ENCODE measurements at places on chromosomes 5 and 9. TPM values are rescaled to one million over a fixed set of nuclear protein-coding genes. Genes with fewer than 3 reads are reported as not detected.

DNA sequence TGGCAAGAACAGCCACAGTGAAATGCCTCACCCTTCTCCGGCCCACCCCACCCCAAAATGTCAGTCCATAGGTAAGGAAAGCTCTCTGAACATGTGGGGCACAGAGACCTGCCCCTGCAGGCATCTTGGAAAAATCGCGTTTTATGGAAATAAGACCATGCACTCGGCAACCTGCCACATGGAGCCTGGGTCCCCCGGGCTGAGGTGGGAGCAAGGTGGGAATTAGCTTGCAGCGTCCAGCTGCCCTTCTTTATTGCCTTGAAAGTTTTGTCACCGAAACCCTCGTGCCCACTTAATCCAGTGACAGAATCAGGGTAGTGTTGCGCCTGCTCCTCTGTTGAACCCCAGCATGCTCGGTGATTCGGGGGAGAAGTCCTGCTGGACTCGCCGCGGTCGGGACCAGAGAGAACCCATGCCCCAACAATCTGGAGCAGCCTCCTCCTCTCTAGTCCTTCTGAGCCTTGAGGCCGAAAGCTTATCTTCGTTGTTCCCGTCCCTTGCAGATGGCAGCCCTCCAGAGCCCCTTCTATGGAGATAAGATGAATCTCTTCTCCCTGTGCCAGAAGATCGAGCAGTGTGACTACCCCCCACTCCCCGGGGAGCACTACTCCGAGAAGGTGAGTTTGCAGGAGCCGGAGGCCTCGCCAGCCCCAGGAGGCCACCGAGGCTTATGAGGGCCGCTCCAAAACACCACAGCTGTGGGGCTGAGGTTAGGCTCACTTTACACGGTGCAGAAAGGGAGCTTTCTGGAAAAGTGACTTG is 67.9 kb downstream of the PSMB7 start:
- no peaks in the 10 kb centered on the region for H3K27me3 ChIP-seq
- H3K27ac ChIP-seq, result no peak overlapping the region
- H3K36me3 ChIP-seq, result peaks cover 22% of the 10 kb centered on the region
- H3K4me3 ChIP-seq, result no peak overlapping the region
- H3K4me1 ChIP-seq, result no peaks in the 10 kb centered on the region
- no peak for DNase-seq

DNA sequence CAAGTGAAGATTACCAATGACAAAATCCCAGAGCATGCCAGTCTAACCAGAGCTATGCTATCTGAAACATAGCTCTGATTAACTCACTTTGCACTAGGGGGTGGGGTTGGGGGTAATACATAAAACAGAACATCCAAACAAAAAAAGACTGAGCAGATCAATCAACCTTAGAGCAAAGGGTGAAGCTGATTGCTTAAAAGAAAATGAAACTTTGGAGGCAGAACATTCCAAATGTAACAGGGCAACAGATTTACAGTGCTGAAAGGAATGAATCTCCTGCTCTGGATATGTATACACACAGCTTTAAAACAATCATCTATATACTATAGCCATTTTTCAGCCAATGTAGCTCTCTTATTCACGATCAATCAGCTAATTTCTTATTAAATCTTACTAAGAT is 4.9 kb downstream of the IL6ST start:
- H3K4me3 ChIP-seq, result no peak overlapping the region
- H3K4me1 ChIP-seq, result peaks cover 32% of the 10 kb centered on the region
- H3K27ac ChIP-seq, result peak overlapping the region; percentile 74
- H3K27me3 ChIP-seq, result no peaks in the 10 kb centered on the region

DNA sequence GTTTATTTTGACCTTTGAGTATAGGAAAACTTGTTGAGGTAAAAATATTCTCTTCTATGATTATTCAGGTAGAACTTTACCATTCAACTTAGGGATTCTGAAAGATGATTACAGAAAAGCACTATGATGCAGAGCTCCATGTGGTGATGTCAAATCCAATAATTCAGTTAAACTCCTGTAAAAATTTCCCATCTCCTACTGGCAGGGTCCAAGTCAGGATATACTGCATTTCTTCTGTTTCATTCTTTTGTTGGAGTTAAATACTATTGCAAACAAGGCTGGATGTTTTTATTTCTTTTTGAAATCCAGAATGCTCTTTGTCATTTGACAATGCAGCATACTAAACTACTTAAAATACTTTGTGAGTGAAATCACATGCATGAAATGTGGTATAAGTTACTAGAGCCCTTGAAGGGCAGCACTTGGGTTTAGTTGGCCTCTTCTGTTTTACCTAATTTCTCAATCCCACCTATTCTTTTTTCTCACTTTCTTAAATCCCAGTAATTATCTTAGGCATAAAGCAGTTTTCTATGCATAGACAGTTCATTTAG is 204.5 kb downstream of the FBXL7 start:
- H3K4me3 ChIP-seq, result no peak overlapping the region
- H3K36me3 ChIP-seq, result no peaks in the 10 kb centered on the region
- DNase-seq, result no peak

- H3K4me3 ChIP-seq, result no peak overlapping the region
- H3K36me3 ChIP-seq, result no peaks in the 10 kb centered on the region
- H3K4me1 ChIP-seq, result no peaks in the 10 kb centered on the region
- H3K27me3 ChIP-seq, result no peaks in the 10 kb centered on the region
- DNase-seq, result no peak
- H3K27ac ChIP-seq, result no peak overlapping the region
These were observed 174.0 kb downstream of the IRX2 start for GRCh38 chr5:2577312-2578036.

- no peaks in the 10 kb centered on the region for H3K4me1 ChIP-seq
- no peak overlapping the region for H3K4me3 ChIP-seq
- no peak for DNase-seq
- H3K36me3 ChIP-seq, result peaks cover 79% of the 10 kb centered on the region
- H3K27ac ChIP-seq, result peak overlapping the region; percentile 19
These were observed 48.2 kb downstream of the CSNK1A1 start for GRCh38 chr5:149503006-149503405.

- H3K27ac ChIP-seq, result no peak overlapping the region
- no peaks in the 10 kb centered on the region for H3K36me3 ChIP-seq
- DNase-seq, result no peak
- H3K4me1 ChIP-seq, result peaks cover 6% of the 10 kb centered on the region
- no peaks in the 10 kb centered on the region for H3K27me3 ChIP-seq
These were observed 273.5 kb downstream of the CRB2 start for GRCh38 chr9:123629531-123629930.

The SLC6A3 gene
- polyA plus RNA-seq, result not detected

- no peak overlapping the region for H3K27ac ChIP-seq
- H3K4me1 ChIP-seq, result no peaks in the 10 kb centered on the region
- H3K4me3 ChIP-seq, result no peak overlapping the region
- DNase-seq, result no peak
- H3K27me3 ChIP-seq, result no peaks in the 10 kb centered on the region
- no peaks in the 10 kb centered on the region for H3K36me3 ChIP-seq
These were observed 17.2 kb upstream of the GCNT1 start for GRCh38 chr9:76441551-76442322.

The FAM153A gene
- polyA plus RNA-seq, result 12.2 TPM

- no peak overlapping the region for H3K27ac ChIP-seq
- no peaks in the 10 kb centered on the region for H3K36me3 ChIP-seq
- no peak for DNase-seq
- H3K27me3 ChIP-seq, result no peaks in the 10 kb centered on the region
- H3K4me1 ChIP-seq, result no peaks in the 10 kb centered on the region
- no peak overlapping the region for H3K4me3 ChIP-seq
These were observed 87.0 kb upstream of the CCNH start for GRCh38 chr5:87499478-87500410.

DNA sequence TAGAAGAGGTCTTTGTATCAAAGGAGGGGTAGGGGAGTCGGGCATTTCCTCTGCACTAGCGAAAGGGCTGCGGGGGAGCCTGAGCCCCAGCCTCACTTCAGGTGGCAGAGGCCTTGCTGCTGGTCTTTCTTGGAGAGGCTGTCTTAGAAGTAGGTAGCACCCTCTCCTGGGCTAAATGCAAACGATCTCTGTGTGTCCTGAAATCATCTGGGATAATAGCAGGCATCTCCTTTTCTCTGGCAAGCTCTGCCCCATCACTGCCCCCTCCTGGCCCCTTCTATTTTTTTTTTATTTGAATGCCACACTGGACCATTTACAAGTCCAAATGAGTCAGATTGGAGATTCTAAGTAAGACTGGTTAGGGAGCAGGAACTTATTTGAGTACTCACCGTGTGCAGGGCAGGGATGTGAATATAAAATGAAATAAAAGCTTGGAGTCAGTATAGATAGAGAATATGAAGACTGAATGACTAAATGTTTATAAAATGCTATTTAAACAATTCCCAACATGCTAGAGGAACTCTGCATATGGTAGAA is 137.1 kb downstream of the FGF1 start:
- peak; percentile 86 for DNase-seq
- H3K27ac ChIP-seq, result no peak overlapping the region
- H3K4me3 ChIP-seq, result no peak overlapping the region
- H3K27me3 ChIP-seq, result no peaks in the 10 kb centered on the region
- no peaks in the 10 kb centered on the region for H3K36me3 ChIP-seq

DNA sequence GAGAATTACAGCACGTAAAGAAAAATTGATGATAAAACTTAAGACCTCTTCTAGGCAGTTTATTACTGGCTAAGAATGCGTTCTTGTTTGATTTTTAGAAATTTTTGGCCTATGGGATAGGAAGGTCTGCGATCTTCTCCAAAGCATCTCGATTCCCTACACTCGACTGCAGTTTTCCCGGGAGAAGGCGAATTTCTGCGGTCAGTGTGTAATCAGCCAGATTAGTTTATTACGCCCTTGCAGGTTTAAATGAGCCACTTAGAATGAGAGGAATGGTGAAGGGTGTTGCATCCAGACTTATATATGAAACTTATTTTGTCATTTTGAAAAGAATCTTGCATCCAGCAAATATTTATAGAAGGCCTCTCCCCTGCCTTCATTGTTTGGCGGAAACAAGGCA is 1.2 kb downstream of the MTAP start:
- H3K27ac ChIP-seq, result peak overlapping the region; percentile 61
- no peak for DNase-seq
- no peaks in the 10 kb centered on the region for H3K36me3 ChIP-seq
- H3K27me3 ChIP-seq, result peaks cover 23% of the 10 kb centered on the region
- peaks cover 11% of the 10 kb centered on the region for H3K4me1 ChIP-seq
- H3K4me3 ChIP-seq, result peak overlapping the region; percentile 91

- no peaks in the 10 kb centered on the region for H3K27me3 ChIP-seq
- no peaks in the 10 kb centered on the region for H3K4me1 ChIP-seq
- no peak overlapping the region for H3K4me3 ChIP-seq
- no peak overlapping the region for H3K27ac ChIP-seq
These were observed 49.1 kb downstream of the FAM170A start for GRCh38 chr5:119678351-119679028.

DNA sequence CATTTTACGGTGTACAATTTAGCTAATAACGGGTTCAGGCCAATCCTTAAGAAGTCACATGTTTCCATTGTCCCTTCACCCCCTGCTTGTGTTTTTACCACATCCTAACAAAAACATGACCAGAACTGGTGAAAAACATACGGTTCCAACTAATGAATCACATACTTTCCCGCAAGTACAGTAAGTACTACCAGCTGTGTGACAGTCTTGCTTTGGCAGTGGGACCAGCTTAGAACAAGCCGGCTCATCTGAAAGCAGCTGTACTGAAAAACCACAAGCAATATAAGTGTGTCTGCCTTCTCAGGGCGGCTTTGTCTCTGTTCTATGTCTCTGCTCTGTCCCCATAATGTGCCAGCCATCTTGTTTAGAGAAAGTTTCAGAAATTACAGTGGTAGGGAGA is 242.5 kb downstream of the BNC2 start:
- peak; percentile 94 for DNase-seq
- no peak overlapping the region for H3K4me3 ChIP-seq
- H3K4me1 ChIP-seq, result no peaks in the 10 kb centered on the region
- no peak overlapping the region for H3K27ac ChIP-seq
- no peaks in the 10 kb centered on the region for H3K36me3 ChIP-seq
